ENCODE measurements at places on chromosomes 2 and 18. TPM values are rescaled to one million over a fixed set of nuclear protein-coding genes. Genes with fewer than 3 reads are reported as not detected.

Gene CFAP53
- total RNA-seq: 0.54 TPM

Gene SNORC
- 2.1 TPM for total RNA-seq

Gene TWIST2
- 0.79 TPM for total RNA-seq

Gene MROH2A
- not detected for total RNA-seq

Gene CGREF1
- 4.8 TPM for total RNA-seq

Gene GALNT5
- not detected for total RNA-seq

Gene ATP6V1C2
- 0.11 TPM for total RNA-seq

Gene PPP1R1C
- not detected for total RNA-seq

DNA sequence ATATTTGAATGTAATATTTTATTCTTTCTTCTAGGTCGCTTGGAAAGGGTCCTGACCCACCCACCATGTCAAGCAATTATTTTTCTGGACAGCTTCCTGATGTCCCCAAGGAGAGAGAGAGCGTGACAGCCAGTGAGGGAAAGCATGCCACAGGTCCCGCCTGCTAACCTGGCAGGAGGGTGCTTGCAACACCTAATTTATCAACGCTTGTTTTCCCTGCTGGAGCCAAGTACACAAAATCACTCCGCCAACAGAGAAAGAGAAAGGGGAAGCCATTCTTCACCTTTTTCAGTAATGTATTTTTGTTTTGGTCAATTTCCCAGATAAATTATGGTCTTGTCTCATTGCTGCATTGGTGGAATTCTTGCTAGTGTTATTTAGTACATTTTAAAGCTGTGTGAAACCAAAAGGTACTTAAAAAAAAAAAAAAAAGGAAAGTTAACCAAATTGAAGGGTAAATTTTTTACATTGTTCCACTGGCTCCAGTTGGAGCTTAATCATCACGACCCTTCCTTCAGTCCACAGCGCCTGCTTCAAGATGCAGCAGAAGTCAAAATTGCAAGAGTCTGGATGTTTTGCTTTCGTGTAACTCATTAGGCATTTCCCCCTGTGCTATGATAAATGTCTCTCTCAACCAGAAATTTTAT is 88.5 kb upstream of the COPS8 start:
- DNase-seq: no peak

GRCh38 chr2:168920504-168921157 is 19.5 kb downstream of the G6PC2 start:
- DNase-seq: no peak

DNA sequence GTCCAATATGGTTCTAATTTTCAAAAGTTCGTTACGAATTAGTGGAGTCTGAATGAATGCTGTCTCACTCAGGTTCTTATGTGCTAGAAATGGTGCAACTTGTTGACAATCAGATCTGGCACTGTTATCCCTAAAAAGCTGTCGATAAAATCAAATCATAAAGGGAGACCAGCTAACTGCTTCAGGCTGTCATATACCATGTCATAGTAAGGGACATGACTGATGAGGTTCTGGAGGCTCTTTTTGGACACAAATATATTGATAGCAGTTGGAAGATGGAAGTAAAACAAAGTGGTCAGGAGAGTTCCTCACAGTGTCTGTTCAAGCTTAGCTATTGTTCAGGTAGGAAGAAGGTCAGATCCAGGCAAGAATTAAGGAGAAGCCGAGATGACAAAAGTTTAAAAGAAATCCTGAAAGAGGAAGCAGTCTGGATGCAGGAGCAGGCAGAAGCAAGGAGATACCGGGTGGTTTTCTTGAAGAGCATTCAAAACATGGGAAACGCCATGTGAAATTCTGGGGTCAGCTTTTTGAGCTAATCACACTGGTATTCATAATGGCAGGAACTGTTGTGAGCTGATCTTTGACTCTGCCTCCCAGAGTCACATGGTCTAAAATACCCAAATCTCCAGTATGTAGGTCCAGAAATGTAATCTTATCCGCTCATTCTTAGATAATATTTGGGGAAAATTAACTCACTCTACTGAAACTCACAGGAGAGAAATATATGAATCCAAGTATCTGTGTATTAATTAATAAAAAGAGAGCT is 9.4 kb upstream of the CAVIN2 start:
- no peak for DNase-seq

- no peak for DNase-seq
These were observed 42.9 kb downstream of the TMEFF2 start for GRCh38 chr2:192151853-192152252.

GRCh38 chr18:12531749-12532148 is 124.0 kb downstream of the PRELID3A start:
- DNase-seq: no peak

GRCh38 chr18:78975292-78975691 is 4.3 kb upstream of the SALL3 start:
- no peak for DNase-seq

DNA sequence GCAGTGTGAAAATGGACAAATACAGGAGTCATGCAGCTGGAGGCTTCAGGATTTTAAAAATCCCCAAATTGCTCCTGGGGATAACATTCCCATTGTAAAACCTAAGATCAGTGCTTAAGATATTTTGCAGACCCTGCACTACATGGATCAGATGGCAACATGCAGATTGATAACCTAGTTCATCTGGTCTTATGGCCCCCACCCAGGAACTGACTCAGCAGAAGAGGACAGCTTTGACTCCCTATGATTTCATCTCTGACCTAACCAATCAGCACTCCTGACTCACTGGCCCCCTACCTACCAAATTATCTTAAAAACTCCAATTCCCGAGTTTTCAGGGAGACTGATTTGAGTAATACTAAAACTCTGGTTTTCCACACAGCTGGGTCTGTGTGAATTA is 20.0 kb downstream of the SRBD1 start:
- no peak for DNase-seq

- DNase-seq: no peak
These were observed 402.8 kb downstream of the RAD51AP2 start for GRCh38 chr2:17115466-17115865.

- no peak for DNase-seq
These were observed 17.6 kb downstream of the PELI1 start for GRCh38 chr2:64126601-64127000.

DNA sequence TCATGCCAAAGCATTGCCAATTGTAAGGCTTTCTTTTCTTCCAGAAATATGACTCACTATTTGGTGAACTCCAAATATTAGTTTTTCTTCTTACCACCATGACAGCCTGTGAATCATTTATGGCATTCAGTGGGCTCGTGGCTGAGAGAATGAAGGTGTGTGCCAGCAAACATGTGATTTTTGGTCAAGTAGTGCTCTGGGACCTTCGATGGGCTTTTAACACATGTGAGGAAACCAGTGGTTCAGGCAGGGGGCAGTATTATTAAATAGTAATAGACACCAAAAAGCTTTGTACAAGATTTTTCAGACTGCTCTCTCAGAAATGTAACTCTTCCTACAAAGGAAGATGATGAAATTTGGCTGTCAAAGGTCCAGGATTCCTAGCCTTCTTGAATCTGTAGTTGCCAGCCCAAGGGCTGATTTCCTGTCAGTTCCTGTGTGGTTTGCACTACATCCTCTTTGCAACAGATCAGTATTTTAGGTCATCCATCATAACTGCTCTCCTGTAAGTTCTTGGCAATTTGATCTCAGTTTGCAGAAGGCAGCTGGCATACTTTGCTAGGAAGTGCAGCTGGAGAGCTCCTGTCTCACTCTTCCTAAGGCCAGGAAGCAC is 64.3 kb downstream of the BABAM2 start:
- DNase-seq: peak; percentile 63

DNA sequence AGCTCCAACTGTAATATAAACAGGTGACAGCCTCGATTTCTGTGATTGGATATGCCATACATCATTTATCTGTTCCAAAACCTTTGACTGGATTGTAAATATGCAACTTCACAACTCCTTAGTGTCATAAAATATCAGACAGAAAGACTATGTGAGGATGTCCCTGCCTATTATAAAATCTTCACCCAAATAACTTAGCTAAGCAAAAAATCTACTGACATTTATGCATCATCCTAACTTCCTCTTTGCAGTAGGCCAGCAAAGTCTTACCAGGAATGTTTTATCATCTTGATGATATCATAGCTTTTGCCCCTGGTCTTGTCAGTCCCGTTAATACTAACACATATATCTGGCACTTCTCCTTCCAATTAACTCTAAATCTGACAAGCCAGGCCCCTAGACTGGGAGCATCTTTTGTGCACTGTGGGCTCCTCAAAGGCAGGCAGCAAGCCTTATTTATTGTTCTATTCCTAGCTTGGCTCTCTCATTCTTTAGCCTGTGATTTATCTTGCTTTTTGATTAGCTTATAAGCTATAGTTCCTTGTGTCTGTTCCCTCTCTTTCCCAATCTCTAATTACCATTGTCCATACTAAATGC is 356.5 kb upstream of the HNMT start:
- no peak for DNase-seq

DNA sequence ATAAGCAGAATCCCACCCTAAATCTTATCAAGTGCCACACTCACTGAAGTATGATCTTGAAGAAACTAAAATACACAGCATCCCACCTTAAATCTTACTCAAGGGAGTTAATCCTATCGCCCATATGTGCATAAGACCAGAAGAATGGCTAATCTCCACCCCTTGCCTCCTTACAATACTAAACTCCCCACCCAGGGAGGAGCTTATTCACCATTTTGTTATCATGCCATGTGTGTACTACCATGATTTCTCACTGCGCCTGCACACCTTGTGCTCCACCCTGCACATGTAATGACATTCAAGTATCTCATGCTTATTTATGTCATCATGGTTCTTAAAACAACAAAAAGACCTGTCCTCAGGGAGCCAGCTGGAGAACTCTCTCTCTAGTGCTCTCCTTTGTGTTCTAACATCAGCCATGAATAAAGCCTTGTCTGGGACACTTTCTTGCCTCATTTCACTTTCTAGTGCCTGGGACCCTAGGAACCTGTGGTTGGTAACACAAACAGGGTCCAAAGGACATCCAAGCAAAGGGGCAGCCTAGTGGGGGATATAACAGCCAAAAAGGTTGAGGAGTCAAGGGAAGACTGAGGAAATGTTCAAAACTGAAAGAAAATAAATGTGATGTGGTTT is 87.4 kb downstream of the SLC66A3 start:
- no peak for DNase-seq

DNA sequence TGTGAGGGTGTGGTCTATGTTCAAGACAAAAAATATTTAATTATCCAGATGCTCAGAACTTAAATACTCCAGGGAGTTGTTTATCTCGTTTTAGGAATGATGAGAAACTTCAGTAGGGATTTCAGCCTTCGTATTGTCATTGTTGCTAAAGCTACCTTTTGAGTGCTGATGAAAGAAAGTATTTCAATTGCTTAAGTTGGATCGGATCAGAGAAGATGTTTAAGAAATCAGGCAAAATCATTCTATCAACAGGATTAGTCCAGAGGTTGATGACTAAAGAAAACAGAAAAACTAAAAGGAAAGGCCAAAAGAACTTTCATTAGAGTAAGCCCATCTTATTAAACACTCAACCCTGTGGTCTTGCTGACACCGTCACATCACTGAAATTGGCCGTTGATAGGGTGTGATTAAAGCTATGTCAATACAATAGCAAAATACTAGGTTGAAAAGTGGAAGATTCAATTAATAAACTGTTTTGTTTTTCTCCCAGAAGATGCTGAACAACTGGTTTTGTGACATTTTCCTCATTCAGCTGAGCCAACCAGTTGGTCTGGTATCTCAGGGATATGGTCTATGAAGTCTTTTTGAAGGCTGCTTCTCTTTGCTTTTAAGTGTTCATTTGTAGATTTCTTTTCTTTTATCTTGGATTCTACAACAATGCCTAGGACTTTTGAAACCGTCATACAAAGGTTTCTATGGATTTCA is 551.7 kb downstream of the SLC4A3 start:
- DNase-seq: no peak

- DNase-seq: no peak
These were observed 59.4 kb downstream of the LIPG start for GRCh38 chr18:49621301-49621700.

GRCh38 chr18:39215920-39216319 is 1650.3 kb upstream of the CELF4 start:
- no peak for DNase-seq

- peak; percentile 47 for DNase-seq
These were observed 13.5 kb downstream of the ZFP36L2 start for GRCh38 chr2:43212931-43213330.

- DNase-seq: no peak
These were observed 664 bp downstream of the DGUOK start for GRCh38 chr2:73927344-73927743.

DNA sequence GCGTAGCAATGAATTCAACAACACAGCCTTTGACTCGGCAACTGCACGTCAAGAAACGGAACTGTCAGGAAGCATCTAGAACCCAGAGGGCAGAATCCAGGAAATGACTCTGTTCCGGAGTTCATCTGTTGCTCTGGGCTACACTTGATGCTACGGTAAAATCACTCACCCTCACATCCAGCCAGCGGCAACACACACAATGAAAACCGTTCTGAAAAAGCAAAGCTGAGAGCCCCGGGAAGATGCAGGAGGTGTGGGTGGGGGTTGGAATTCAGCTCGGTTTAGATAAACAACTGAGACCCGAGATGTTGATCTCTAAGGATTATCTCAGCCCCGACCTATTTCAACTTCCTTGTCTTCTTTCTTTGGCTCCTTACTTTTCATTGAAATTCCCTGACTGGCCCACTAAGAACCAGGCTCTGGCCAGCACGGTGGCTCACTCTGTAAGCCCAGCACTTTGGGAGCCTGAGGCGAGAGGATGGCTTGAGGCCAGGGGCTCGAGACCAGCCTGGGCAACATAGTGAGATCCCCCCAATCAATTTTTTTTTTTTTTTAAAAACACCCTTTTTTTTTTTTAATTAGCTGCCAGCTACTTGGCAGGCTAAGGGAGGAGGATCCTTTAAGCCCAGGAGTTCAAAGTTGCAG is 13.3 kb upstream of the RAB17 start:
- DNase-seq: no peak

- no peak for DNase-seq
These were observed 214.9 kb downstream of the XIRP2 start for GRCh38 chr2:167103028-167103756.

GRCh38 chr2:236402033-236402790 is 138.0 kb upstream of the ASB18 start:
- DNase-seq: no peak

- no peak for DNase-seq
These were observed 28.4 kb upstream of the NEB start for GRCh38 chr2:151762694-151763093.

GRCh38 chr18:47184419-47185050 is 8.4 kb upstream of the IER3IP1 start:
- DNase-seq: no peak

GRCh38 chr18:25075783-25076182 is 276.2 kb downstream of the ZNF521 start:
- DNase-seq: no peak

DNA sequence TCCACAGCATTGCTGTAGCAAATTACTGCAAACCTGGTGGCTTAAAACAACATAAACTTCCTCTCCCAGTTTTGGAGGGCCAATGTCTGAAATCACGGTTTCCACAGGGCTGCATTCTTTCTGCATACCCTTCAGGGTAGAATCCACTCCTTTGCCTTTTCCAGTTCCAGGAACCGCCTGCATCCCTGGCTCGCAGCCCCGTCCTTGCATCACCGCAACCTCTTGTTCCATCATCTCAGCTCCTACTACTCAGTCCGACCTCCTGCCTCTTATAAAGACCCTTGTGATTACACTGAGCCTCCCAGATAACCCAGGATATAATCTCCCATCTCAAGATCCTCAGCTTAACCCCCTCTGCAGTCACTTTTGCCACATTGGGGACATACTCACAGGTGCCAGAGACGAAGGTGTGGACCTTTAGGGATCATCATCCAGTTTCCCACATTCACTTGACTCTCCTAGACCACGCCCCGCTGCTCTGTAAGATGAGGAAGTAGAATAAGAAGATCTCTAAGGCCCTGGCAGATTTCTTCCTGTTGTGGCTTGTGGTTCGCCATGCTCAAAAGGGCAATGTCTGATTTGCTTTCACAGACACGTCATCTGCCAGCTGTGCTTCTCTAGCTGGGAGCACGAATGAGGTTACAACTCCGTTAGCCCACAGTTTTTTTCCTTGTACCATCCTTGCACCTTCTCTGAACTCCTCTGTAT is 103.6 kb upstream of the AGAP1 start:
- DNase-seq: no peak
